ENCODE measurements at places on chromosomes 4 and X.

- no peak for DNase-seq
Measured at GRCh38 chr4:174012135-174012885, 271.2 kb downstream of the FBXO8 start.

DNA sequence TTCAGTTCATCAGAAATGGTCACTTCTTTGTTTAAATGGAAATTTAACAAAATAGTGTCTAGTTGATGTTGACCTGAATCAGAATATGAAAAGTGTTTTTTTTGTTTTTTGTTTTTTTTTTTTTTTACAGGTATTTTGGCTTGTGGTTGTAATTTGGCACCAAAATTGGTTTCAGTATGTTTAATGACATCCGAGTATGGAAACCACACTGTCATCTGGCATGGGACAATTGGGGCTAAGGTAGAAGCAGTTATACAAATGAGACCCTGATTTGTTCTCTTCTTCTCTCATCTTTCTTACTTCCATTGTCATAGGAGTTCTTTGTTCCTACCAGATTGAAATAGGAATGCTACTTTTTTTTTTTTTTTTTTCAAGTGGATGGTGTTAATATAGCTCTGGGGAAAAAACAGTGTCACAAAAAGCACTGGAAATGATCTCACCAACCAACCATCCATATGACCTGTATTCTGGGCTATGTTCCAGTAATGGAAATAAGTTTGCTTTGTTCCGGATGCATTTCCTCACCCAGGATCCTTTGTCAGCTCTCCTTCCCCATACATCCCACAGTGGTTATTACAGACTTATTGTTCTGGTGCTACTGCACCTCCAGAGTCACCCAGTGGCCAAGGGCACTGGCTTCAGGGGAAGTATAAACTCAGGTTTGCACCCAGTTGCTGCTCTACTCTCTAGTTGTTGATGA is 95.8 kb downstream of the ATXN3L start:
- peak; percentile 91 for DNase-seq

DNA sequence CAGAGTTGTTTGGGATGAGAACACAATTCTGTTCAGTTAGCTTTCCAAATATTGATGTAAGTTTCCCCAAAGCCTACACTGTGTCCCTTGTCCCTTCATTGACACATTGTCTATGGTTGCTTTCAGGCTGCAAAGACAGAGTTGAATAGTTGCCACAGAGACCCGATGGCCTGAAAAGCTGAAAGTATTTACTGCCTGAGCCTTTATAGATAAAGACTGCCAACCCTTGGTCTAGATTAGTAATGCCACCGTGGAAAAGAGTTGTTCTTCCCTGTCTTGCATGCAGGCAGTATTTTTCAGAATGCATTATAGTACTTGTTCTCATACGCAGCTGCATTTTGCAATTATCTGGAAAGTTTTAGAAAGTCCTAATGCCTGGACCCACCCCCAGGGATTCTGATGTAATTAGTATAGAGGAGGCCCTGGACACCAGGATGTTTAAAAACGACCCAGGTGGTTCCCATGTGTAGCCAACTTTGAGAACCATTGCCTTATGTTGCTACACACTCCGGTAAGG is 180.8 kb downstream of the FRMPD4 start:
- no peak for DNase-seq

GRCh38 chr4:33959519-33959918 is 2284.8 kb downstream of the ARAP2 start:
- no peak for DNase-seq

GRCh38 chr4:10095296-10095991 is 21.2 kb downstream of the WDR1 start:
- no peak for DNase-seq

DNA sequence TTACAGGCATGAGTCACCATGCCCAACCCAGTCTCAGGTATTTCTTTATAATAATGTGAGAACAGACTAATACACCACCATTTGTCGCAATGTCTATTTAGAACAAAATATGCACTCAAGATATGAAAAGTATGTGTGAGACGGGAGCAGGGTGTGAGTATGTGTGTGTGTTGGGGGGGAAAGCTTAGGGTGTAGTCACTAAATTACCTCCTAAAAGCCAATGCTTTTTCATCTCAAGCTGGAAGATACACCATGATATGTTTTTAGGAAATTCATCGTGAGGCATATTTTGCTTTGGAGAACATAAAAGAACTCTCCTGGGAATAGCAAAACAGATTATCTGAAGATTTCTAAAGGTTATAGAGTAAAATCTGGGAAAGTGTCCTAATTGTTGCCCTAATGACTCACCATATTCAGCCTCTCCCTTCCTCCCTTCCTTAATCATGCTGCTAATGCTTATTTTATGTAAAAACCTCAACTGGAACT is 262.7 kb downstream of the PDHA2 start:
- no peak for DNase-seq

GRCh38 chrX:13263560-13264251 is 56.1 kb downstream of the ATXN3L start:
- DNase-seq, result no peak

- peak; percentile 66 for DNase-seq
Measured at GRCh38 chr4:121656269-121656641, 40.5 kb downstream of the ANXA5 start.

DNA sequence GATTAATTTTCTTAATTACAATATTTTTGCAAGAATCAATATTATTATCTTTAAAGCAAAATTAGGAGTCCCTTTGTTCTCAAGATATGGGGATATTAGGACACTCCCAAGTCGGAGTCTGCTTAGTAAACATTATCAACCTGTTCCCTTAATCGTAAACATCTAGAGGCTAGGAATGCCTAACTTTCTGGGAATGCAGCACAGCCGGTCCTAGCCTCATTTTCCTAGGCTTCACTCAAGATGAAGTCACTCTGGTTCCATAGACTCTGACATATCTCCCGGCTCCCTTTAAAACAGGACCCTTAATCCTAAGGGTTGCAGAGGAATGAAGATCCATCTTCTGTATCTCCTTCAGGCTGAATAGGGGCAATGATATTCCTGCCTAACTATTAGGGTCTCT is 367.6 kb downstream of the GPM6A start:
- no peak for DNase-seq

- DNase-seq, result no peak
Measured at GRCh38 chr4:145773581-145774234, 93.8 kb downstream of the C4orf51 start.

DNA sequence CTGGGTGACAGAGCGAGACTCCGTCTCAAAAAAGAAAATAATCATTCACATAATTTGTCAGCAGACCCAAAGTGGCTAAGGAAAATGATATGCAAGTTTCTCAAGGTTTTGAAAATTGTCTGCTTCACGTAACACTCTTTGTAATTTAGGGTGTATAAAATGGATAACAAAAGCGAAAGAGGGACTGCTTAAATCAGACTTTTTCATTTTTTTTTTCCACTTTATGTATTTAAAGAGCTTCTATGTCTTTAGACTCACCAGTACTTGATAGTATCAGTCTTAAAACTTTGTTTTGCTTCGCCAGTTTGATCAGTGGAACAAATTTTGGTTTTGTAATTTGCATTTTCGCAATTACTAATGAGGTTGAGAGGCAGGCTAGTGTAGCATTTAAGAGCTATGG is 34.6 kb downstream of the USP9X start:
- DNase-seq, result no peak

DNA sequence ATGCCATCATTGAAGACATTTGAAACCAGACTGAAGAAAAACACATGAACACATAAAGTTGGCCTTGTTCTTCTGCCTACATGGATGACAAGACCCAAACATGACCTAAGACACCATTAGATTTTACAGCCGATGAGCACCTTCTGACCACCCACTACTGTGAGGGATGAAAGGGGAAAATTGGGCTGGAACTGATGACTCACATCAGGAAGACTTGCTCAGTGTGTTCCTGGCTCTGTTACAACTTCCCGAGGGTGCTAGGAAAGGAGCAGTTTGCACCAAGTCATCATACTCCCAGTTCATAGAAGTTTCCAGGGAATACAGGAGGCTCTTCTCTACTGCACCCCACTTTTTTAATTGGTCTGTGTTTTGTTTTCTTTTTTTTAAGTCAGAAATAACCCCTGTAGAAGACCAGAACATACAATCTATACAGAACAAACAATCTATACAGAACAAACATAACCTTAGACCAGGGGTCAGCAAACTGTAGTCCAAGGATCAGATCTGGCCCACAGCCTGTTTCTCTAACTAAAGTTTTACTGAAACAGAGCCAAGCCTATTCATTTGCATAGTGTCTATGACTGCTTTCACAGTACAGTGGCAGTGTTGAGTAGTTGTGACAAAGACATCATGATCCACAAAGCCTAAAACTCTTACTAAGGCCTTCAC is 25.3 kb downstream of the BTC start:
- DNase-seq, result no peak

DNA sequence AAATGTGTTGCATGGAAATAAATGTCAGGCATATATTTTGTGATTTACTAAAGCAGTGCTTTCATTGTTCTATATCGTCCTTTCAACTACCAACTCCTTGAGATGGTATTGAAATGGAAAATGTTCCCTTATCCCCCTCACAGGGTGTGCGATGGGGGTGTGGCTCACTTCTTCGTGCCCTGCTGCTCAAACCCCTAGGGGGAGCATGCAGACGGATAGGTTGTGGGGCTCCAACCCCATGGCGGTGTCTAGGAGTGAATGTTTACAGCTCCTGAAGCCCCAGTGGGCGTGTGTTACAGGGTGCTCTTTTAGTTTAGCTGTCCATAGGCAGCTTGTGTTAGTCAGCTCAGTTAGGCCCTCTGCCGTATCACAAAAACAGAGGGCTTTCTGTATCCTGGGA is 287.7 kb upstream of the EMCN start:
- no peak for DNase-seq

DNA sequence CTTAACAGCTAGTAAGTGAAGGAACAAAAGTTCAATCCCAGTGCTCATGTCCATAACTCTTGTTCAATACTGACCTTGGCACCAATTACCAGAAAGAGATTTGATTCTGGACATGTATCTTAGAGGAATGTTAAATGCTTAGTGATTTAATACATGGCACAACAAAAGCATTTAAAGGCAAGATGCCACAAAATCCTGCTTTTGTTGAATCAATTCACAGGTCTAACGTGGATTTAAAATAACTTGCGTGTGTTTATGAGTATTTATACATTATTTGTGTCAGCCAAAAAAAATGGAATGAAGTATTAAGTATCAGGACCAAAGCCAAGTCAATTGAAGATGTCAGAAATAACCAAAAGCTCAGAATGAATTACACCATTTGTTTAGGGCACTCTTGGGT is 85.4 kb upstream of the GIMD1 start:
- no peak for DNase-seq

- DNase-seq, result no peak
Measured at GRCh38 chr4:17241835-17242234, 270.1 kb downstream of the QDPR start.

- peak; percentile 75 for DNase-seq
Measured at GRCh38 chr4:77156912-77157858, at the start of gene CCNG2. CCNG2 (plus strand) TSS chr4:77157207; CDS start chr4:77158533, 1,326 bp downstream.

DNA sequence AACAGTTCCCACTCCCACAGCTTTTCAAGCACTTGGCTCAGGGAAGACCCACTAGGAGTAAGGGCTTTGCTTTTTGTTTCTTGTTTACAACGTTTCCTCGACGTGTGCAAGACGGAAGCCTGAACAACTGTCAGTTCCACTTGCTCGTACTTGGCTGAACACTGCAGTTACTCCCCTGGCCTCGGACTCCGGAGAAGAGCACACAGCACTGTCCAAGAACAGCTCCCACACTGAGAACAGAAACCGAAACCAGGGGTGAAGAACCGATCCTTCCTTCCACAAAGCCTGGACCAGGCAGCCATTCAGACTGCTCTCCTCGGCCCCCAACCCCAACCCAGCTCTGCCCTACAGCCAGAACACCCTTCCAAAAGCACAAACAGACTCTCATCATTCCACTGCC is 25.5 kb downstream of the IRF2 start:
- no peak for DNase-seq

- DNase-seq, result peak; percentile 40
Measured at GRCh38 chr4:14196131-14196530, 568.6 kb upstream of the BOD1L1 start.

GRCh38 chr4:15254236-15254880 is 173.5 kb upstream of the C1QTNF7 start:
- no peak for DNase-seq

- no peak for DNase-seq
Measured at GRCh38 chrX:100477958-100478357, 67.9 kb upstream of the PCDH19 start.

DNA sequence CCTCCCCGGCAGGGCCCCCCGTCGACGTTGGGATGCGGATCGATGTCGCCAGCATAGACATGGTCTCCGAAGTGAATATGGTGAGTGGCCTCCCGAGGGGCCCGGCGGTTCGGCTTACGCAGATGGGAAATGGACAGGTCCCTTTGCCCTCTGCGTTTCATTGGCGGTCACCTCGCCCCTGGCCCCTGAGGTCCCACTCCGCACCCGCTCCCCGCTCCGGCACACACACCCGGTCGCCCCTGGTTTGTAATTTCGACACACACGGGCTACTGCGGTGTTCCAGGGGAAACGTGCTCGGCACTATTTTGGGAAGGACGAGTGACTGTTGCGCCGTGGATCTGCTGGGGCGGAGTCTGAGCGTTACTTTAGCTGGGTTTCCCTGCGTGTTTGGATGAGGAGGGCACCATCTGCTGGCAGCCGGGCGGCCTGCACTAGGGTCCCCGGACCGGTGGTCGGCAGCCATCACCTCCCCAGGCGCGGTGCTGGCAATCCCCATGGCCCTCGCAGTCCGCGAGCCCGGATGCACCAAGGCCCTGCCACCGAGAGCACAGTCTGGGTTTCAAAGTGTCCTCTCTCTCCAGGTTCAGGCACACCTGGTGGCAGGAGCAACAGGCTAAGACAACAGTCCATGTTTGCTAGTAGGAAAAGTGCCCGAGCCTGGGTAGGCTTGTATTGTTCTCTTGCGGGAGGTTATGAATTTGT is 1.2 kb downstream of the GABRB1 start:
- DNase-seq, result peak; percentile 38

DNA sequence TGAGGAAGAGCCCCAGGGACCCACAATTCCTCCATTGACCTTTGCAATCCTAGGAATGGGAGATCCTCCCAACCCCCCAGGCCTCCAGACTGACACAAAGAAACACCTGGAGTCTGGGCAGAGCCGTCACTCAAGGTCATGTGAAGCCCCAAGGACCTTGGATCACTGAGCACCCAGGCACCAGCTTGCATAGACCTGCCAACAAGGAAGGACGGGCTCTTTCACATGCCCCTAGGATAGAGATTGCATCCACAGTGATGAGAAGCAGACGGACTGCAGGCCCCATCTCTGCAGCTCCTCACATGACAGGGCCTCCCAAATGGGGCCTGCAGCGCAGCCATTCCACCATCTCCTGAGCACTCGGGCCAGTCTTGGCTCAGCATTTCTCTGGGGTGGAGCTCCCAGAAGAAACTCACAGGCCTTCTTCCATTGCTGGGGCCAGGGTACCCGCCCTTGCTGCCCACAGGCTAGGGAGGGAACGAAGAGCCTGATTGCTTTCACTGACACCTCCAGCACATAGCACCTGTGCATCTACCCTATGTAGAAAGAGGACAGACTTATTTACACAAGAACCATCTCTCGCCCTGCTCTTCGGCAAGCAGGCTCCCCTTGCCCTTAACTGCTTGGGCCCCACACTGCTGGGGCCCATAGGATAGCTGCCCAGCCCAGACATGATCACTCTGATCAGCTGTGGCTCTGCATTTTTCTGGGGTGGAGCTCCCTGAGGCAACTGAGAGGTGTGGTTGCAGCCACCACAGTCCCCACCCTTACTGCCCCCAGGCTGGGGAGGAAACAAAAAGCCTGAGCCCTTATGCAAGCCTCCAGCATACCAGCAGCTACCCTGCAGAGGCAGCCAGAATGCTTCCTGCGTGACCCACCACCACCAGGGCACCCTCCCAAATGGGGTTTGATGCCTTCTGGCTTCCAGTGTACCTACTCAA is 185.7 kb upstream of the ZCCHC13 start:
- no peak for DNase-seq

- DNase-seq, result no peak
Measured at GRCh38 chr4:76280488-76281441, 25.8 kb upstream of the STBD1 start.
